ENCODE measurements at places on chromosomes 13 and 19.
A peak's percentile ranks its signal among the peaks of the same experiment; 100 is the strongest.

DNA sequence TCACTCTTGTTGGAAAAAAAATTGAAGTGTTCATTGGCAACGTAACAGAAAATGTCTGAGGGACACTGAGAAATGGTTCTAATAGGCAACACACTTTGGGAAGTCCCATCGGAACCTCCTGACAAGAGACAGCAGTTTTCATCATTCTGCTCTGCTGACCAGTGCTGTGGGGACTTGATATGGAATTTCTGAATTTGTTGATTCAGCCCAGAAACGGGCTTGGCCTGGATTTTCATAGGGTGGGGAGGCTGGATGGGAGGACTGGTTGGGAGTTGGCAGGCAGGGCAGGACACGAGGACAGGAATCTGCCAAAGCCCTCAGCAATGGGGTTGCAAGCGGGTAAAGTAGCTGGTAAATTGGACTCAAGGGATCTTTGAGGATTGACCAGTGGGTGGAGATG is 96.5 kb downstream of the DCT start:
- DNase-seq, result no peak

DNA sequence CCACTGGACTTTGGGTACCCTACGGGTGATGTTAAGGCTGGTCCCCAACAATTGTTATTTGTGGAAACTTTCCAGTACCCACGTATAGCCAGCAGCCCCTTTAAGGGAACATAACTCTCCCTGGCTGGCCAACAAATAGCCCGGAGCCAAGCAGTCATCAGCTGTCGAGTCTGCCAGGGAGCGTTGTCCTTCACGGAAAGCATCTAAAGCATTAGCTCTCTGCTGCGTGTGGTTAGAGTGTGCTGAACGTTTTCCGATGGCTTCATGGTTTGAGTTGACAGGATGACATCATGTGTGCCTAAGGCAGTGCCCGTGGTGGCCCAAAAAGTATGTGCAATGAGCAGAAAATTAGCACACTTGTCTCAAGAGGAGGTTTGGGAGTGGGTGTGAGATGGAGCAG is 3.3 kb upstream of the ZNF556 start:
- DNase-seq, result no peak

GRCh38 chr19:993361-993830 is 6.8 kb upstream of the GRIN3B start:
- DNase-seq, result no peak

DNA sequence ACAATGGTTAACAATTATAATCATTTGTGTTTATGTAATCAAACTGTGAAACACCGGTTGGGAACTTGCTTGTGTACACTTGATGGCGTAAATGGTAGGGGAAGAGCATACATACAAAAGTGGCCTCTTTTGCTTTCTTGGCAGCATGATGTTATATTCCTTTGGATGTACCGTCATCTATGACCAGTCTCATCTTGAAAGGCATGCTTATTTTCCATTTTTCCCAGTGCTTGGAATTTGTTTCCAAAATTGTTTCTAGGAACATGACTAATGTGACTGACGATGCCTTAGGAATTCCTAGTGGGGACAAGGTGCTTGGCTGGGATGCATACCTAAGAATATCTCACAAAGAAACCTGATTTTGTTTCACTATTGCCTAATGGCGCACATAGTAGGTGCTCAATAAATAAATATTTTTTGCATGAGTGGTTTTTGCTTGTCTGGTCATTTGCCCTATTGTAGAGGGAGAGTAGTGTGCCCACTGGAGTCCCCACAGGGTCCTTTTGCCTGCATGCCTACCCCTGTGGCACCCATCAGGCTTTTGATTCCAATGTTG is 45.5 kb downstream of the SAE1 start:
- no peak for DNase-seq

- no peak for DNase-seq
These were observed 118.9 kb upstream of the UBL3 start for GRCh38 chr13:29969286-29969685.

DNA sequence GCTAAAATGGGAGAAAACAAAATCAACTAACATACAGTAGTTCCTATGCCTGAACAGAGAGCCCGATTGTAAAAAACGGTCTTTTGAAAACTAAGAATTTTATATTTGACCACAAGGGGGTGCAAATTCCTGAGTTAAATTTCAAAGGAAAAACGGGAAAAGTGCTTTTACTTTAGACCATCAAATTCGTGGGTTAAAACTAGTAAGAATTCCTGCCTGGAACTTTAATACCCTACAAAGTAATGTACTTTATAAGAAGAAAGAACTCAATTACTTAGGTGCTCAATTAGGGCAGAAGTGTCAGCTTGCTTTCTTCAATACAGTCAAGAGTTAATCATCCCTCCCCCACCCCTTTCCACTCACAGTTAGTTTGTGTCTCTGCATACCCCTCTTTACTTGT is 69.8 kb downstream of the KCNRG start:
- DNase-seq, result peak; percentile 73

GRCh38 chr19:56153507-56153906 is 12.4 kb downstream of the ZNF444 start:
- no peak for DNase-seq

GRCh38 chr19:29878973-29879654 is 62.9 kb upstream of the URI1 start:
- DNase-seq, result no peak

DNA sequence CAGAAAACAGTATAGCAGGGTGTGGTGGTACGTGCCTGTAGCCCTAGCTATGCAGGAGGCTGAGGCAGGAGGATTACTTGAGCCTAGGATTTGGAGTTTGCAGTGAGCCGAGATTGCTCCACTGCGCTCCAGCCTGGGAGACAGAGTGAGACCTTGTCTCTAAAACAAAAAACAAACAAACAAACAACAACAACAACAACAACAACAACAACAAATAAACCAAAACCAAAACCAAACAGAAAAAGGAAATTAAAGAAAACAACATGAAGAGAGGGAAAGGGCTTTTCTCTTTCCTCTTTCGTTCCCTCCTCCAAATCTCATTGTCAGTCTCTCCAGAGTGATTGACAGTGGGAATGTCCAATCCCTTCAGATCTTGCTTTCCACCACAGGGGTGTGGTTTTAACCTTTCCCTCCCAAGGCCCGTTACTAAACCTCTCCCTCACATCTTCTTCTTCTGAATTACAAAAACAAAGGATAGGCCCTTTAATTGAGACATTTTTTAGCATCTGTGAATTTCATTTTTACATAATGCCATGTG is 341.2 kb downstream of the HS6ST3 start:
- no peak for DNase-seq

GRCh38 chr13:94170145-94170571 is 309.3 kb downstream of the DCT start:
- no peak for DNase-seq

Data from hematopoietic multipotent progenitor cell treated with erythropoietin and hydrocortisone succinate and interleukin-3 and kit ligand, for 15 days (in vitro differentiated cells).